Activated CD4-positive, CD25-positive, alpha-beta regulatory T cell treated with anti-CD3 and anti-CD28 coated beads, Interleukin-2, amount 50 U/mL, for 72 hours (primary cell): ENCODE measurements at places on chromosomes 2 and 18.

GRCh38 chr2:225532096-225532495 is 132.6 kb downstream of the NYAP2 start:
- no peak for DNase-seq

DNA sequence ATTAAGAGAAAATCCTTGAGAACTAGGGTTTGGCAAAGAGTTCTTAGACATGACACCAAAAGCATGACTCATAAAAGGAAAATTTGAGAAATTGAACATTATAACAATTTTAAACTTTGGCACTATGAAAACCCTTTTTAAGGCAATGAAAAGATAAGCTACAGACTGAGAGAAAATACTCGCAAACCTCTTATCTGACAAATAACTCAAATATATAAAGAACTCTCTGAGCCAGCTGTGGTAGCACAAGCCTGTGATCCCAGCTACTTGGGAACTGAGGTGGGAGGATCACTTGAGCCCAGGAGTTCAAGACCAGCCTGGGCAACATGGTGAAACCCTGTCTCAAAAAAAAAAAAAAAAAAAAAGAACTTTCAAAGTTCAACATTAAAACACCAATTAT is 70.5 kb downstream of the FAM168B start:
- no peak for DNase-seq

DNA sequence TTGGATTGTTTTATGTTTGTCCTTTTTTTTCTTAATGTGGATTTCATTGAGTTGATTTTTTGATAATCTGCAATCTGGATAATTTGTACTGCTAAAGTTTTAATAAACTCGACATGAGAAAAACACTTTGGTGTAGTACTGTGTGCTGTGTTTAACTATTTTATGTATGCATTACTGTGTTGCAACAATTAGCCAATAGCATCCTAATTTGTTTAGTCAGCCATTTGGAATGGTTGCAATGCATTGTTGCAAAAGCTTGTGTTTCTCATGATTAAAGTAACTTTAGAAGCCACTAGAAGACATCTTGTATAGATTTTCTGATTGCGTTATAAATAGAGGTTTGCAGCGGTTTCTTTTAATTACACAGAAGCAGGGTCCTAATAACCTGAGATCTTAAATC is 53.5 kb downstream of the PPIG start:
- no peak for DNase-seq

- DNase-seq = no peak
Measured at GRCh38 chr2:216216951-216217903, 108.1 kb downstream of the XRCC5 start.

GRCh38 chr2:191299866-191300265 is 54.7 kb downstream of the MYO1B start:
- DNase-seq = no peak

DNA sequence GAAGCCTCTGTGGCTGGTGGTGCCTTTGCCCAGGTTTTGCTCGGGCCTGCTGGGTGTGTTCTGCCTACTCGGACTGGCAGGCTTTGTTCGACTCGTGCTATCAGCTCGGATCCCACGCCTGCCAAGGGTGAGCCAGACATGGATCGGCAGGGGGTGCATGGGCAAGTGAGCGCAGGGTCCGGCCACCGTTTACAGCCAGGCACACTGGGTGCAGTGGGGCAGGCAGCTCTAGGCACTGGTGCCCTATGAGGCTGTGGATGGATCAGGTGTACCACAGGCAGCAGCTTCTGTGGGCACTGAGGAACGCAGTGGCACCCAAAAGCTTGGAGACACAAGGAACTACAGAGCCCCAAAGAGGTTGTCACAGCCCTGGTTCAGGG is 25.6 kb downstream of the MARCHF7 start:
- no peak for DNase-seq

GRCh38 chr2:144234542-144234871 is 285.4 kb downstream of the ZEB2 start:
- no peak for DNase-seq

DNA sequence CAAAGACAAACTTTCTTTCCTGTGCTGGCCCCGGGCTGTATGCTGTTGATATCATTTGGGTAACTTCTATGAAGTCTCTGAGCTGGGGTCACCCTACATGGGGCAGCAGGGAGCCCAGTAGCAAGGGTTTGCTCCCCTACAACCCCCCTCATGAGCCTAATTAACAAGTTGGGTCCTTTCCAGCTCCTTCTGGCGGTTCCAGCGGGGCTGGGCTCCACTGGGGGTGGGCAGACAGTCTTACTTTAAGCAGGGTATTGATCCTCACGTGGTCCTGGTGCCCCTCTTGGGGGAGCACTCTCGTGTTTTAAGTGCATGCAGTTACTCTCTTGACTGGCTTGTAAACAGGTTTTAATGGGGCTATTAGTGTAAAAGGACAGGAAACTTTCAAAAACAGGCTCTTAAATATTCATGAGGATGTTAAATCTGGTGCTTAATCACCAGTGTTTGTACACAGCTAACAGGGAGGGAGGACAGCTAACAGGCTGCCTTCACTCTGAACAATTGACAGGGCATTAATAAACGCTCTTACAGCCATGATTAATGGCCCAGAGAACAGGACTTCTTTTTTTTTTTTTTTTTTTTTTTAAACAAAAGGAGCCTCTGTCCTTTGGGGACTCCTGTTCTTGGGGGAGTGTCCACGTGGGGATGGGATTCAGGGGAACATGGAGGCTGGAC is 36.6 kb upstream of the SKOR2 start:
- no peak for DNase-seq

DNA sequence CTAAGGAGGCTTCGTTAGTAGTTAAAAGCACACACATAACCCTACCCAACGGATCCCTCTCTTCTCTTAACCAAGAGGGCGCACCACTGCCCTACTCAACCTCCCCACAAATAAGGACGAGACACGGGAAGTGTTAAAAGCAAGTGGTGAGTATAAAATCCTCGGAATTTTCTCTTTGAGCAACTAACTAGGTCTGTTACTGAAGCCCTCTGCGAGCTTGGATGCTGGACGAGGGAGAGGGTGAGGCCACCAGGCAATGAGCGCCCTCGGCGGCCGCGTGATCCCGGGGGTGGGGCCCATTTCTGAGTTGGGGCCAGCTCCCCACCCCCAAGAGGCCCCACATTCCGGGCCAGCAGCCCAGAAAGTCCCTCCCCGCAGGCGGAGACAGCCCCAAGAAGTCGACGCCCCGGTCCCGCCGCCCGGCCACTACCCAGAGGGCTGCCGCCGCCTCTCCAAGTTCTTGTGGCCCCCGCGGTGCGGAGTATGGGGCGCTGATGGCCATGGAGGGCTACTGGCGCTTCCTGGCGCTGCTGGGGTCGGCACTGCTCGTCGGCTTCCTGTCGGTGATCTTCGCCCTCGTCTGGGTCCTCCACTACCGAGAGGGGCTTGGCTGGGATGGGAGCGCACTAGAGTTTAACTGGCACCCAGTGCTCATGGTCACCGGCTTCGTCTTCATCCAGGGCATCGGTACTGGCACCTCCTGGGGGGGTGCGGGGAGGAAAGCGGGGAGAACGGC is at the start of gene CYBRD1:
Gene CYBRD1, plus strand, starts transcription at position 423 of the 736 bp plus-strand sequence. Its CDS starts 72 bp downstream, at position 495.
- no peak for DNase-seq

DNA sequence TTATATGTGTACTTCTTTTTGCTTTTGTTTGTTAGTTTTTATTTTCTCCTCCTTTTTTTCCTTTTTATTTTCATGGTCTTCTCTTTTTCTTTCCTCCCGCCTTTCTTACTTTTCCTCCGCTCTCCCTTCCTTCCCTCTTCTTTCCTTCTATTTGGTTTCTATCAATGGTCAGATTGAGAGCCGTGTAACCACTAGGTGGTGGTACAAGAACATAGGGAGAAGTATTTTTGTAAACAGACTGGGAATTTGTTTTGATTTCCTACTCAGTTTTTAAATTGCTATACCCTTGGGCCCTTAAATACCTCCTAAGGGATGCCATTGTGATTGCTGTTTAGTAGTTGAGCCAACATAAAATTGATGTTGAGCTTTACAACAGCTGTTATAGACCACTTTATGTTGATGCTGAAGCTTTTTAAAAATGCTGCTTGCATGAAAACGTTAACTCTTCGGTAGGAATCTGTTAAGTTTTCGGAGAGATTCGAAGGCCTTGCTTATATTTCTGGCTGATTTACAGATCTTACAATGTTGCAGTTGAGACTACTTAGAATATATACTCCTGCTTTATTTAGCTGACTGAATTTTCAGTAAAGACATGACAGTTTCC is 124.2 kb downstream of the UBE2E3 start:
- no peak for DNase-seq

DNA sequence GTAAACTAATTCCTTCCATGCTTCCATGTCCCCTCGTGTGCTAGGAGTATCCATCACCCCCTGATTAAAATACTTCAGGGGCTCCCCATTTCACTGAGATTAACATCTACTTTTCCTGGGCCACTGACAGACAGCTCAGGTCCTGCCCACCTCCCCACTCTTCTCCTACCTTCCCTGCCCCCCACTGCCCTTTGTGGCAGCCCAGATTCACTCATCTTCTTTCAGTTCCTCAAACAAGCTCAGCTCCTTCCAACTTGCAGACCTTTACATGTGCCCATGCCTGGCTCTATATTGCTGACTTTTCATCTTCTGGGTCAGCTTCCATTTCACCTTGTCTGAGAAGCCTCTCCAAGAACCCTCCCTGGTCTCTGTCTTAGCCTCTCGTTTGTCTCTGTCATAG is 12.0 kb downstream of the RUFY4 start:
- DNase-seq = no peak

DNA sequence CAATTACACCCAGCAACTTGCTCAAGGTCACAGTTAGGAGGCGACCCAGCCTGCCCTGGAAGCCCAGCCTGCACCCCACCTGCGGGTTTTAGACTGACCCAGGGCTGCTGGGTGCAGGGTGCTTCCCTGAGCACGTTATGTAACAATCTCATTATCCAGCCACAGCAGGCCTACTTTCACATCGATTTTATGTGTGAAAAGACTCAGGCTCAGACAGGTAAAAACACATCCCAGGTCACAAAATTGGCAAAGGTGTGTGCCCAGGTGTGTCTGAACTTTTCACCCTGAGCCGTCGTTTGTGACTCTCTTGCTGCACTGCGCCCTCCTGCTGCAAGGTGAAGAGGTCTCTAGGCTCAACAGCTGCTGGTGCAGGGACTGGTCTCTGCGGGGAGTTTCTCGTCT is 668.2 kb upstream of the HS6ST1 start:
- DNase-seq = no peak

DNA sequence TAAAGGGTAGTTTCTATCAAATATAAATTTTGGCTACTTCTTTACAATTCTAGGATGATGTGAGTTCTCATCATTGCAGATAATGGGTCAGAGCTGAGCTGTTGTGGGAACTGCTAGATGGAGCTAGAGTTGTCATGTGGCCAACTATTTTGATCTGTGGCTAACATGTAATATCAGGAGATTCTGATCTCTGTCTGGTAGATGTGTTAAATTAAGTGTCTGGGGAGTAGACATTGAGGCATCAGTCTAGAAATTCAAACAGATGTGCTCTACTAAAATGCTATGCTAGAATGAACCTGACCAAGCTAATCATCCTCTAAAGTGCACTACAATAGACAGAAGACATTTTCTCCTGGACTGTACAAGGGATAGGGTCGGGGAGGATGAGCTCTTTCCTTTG is 30.3 kb upstream of the DARS1 start:
- DNase-seq = no peak

- DNase-seq = no peak
Measured at GRCh38 chr2:174454566-174454965, 32.3 kb downstream of the GPR155 start.

GRCh38 chr2:141528990-141529389 is 601.8 kb downstream of the LRP1B start:
- no peak for DNase-seq

GRCh38 chr2:16487686-16488085 is 177.9 kb downstream of the CYRIA start:
- no peak for DNase-seq

DNA sequence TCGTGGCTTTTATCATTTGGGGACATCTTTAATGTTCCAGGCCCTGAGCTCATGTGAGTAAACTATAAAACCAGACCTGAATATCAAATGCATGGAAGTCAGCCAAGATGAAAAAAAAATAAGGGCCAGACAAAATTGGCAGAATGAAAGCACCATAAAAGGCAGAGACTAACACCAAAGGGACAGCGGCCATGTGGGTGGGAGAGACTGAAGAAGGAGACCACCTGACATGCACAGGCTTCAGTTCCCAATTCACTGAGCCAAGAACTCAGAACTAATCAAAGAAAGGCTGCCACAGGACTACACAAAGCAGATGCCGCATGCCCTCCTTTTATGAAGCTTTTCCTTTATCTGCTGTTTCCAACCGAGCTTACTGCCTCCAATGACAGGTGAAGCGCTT is 267.1 kb downstream of the RAD51AP2 start:
- DNase-seq = no peak

DNA sequence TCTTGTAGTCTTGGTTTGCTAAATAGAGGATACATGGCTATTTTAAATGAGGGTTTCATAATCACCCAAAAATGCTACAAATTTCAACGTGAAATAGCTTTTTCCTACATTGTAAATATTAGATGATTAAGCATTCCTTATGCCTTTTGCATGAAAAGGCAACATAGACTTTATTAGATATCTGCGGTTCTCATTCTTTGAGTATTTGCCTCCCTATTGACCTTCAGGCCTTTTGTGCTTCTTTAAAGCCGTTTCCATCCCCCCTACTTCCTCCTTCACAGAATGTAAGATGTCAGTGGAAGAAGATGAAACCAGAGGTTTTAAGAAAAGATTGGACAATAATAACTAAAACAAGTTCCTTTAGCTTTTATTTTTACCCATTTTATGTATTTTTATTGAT is 144.1 kb downstream of the UBE2E3 start:
- no peak for DNase-seq

DNA sequence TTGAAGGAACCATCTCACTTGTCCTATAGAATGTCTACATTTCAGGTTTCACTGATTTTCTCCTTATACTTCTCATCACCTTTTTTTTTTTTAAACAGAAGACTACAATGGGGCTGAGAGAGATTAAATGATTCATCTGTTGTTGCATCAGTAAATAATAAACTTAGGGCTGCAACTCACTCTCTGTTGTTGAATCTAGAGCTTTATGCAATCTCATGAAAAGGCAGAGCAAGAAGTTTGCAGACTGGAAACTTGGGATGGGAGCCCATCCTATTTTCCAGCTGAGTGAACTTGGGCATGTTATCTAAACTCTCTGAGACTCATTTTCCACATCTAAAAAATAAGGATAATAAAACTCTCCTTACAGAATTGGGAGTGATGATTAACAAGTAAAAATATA is 58.4 kb downstream of the PDE1A start:
- no peak for DNase-seq

- DNase-seq = no peak
Measured at GRCh38 chr2:216285701-216286100, 86.6 kb downstream of the MARCHF4 start.

DNA sequence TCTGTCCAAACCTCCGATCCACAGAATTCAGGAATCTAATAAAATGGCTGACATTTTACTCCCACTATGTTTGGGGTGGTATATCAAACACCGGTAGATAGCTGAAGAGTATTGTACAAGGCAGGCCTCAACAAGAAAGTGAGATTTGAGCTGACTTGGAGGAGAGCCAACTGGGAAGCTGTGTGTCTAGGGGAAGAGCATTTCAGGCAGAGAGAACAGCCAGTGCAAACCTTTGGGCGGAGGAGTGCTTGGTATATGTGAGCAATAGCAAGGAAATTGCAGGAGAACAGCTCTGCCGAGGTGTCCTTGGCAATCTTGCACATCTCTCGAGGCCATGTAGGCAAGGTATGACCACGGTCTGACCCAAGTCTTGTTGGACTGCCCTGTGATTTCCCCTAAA is 1.8 kb upstream of the MERTK start:
- DNase-seq = no peak
